CD8-positive, alpha-beta memory T cell (primary cell): ENCODE measurements at places on chromosomes 6 and 20. TPM values are rescaled to one million over a fixed set of nuclear protein-coding genes. Genes with fewer than 3 reads are reported as not detected.

The DEFB129 gene
- not detected for total RNA-seq

The LY86 gene
- total RNA-seq, result 0.31 TPM

- H3K4me1 ChIP-seq, result no peaks in the 10 kb centered on the region
- no peak overlapping the region for H3K4me3 ChIP-seq
- no peaks in the 10 kb centered on the region for H3K36me3 ChIP-seq
- DNase-seq, result no peak
These were observed 147.2 kb downstream of the RPS12 start for GRCh38 chr6:132961610-132962009.

- no peak overlapping the region for H3K4me3 ChIP-seq
- H3K27me3 ChIP-seq, result no peaks in the 10 kb centered on the region
- H3K36me3 ChIP-seq, result no peaks in the 10 kb centered on the region
- DNase-seq, result no peak
- H3K4me1 ChIP-seq, result no peaks in the 10 kb centered on the region
These were observed 21.7 kb upstream of the MYLIP start for GRCh38 chr6:16106991-16107787.

- H3K4me3 ChIP-seq, result no peak overlapping the region
- H3K4me1 ChIP-seq, result no peaks in the 10 kb centered on the region
- H3K36me3 ChIP-seq, result no peaks in the 10 kb centered on the region
- H3K27me3 ChIP-seq, result no peaks in the 10 kb centered on the region
- no peak overlapping the region for H3K27ac ChIP-seq
- no peak for DNase-seq
These were observed 176.9 kb upstream of the CITED2 start for GRCh38 chr6:139551376-139551775.
